SJCRH30 (cell line): ENCODE measurements at places on chromosomes 4 and X.

DNA sequence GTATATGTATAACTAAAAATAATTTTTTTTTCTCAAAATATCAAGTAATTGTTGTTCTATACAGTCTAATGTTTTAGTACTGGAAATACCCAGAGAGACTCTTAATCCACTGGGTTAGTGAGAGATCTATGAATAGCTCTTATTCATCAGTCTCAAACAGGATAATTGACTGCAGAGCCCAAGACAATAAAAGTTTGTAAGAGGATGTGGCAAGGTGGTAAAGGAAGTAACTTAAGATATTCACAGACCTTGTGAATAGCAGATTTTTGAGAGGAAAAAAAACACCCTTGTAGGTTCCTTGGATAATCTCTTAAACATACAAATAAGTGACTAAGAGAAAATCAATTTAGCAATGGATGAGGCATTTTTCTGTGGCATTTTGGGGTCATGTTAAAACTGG, 210.9 kb upstream of the FAM241A start:
- DNase-seq, result no peak
- no peaks in the 10 kb centered on the region for H3K4me1 ChIP-seq
- no peaks in the 10 kb centered on the region for H3K27me3 ChIP-seq
- H3K36me3 ChIP-seq, result no peaks in the 10 kb centered on the region
- no peak overlapping the region for H3K4me3 ChIP-seq

- H3K4me1 ChIP-seq, result peaks cover 5% of the 10 kb centered on the region; the same call in 1 of the 2 replicates
- H3K36me3 ChIP-seq, result no peaks in the 10 kb centered on the region
- DNase-seq, result no peak
- no peak overlapping the region for H3K4me3 ChIP-seq
These were observed 61.3 kb upstream of the CRMP1 start for GRCh38 chr4:5954056-5954760.

DNA sequence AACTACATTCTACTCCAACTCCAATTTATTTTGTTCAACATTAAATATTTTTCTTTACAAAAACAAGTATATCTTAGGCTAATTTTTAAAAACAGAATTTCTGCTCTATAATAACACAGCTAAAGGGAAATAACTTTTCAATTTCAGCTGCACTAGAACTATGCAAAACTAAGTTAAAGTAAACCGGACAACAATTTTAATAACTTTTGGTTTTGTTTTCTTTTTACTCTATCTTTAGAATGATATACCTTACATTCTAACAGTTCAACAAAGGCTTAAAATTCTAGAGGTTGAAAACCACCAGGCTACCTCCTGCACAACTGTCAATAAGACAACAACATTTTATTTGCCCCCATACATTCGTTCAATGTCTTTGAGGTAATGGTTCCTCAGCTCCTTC, 18.7 kb upstream of the KCNE5 start:
- no peak for DNase-seq
- no peaks in the 10 kb centered on the region for H3K4me1 ChIP-seq
- no peaks in the 10 kb centered on the region for H3K27me3 ChIP-seq
- H3K27ac ChIP-seq, result no peak overlapping the region

DNA sequence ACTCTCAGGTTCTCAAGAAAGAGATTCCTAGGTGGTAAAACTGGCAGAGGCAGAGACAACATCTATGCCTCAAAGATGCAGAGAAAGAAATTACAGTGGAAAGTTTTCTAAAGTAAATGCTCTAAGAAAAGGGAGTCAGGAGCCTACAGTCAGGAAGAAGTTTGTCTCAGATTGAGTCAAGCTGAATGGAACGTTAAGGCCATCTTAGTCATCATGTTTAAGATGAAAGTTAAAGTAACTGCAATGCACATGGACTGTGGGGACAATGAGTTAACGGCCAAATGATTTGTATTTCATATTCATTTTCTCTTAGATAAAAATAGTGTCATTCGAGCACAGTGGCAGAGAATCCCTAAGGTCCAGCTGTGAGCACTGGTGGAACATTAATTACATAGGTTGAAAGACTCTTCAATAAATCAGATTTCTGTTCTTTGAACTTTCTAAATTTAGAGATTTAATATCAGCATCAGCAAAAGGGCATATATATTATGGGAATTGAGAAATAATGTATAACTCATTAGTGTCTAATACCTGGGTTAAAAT, 384.6 kb downstream of the DTHD1 start:
- no peak for DNase-seq
- no peaks in the 10 kb centered on the region for H3K27me3 ChIP-seq

DNA sequence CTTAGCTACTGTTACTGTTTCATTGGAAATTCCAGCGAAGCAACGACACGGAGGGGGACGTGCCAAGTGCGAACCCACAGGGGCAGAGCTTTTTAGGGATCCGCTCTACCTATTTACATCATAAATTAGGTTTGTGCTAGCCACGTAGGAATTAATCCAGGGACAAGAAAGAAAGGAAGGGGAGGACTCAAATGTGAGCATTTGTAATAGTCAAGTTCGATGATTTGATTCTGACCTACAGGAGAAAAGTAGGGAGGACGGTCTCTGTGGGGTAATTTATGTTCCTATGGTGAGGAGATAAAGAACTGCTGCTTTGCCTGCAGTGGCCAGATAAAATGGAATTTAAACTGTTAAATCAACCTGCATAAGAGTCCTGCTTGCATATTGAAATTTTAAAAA, 1.7 kb downstream of the INTS6L start:
- H3K27me3 ChIP-seq, result no peaks in the 10 kb centered on the region
- H3K4me3 ChIP-seq, result peak overlapping the region; percentile 78
- H3K27ac ChIP-seq, result peak overlapping the region; percentile 74

DNA sequence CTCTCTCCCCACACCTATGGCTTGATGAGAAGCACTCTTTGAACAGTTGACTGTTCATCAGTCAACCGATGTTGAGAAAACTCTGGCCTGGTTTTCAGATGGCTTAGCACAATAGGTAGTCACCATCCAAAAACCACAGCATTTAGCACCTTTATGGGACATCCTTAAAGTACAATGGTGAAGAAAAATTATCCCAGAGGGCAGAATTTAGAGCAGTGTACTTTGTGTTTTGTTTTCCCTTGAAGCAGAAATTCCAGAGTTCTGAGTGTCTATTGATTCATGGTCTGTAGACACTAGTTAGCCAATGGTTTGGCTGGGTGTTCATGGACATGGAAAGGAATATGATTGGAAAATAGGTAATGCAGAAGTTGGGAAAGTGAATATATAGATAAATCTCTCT, 487.0 kb downstream of the PDHA2 start:
- DNase-seq, result no peak
- H3K4me3 ChIP-seq, result no peak overlapping the region
- no peaks in the 10 kb centered on the region for H3K36me3 ChIP-seq
- H3K27ac ChIP-seq, result no peak overlapping the region
- no peaks in the 10 kb centered on the region for H3K27me3 ChIP-seq
- H3K4me1 ChIP-seq, result no peaks in the 10 kb centered on the region
